ENCODE measurements at places on chromosomes 2 and 18. TPM values are rescaled to one million over a fixed set of nuclear protein-coding genes. Genes with fewer than 3 reads are reported as not detected.

DNA sequence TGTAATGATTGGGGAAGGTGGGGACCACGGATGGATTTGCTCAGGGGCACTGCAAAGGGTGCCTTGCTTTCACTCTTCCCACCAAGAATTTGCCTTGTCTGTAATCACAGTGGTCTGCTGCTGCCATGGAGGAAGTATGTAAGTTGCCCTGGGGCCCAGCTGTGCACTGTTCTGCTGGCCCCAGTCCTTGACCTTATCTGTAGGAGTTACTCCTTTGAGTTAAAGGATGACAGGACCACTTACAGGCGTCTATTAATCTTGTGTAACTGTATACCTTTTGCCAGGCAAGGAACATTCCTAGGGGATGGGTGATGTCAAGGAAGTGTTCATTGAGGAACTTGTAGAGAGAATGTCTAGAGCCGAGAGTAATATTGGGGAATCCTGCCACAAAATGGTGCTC lies 212.8 kb upstream of the LRRTM1 start:
- DNase-seq, result no peak

- no peak for DNase-seq
Measured at GRCh38 chr2:10235099-10235908, 67.4 kb upstream of the HPCAL1 start.

- DNase-seq, result no peak
Measured at GRCh38 chr18:49321797-49322461, 138.5 kb downstream of the DYM start.

GRCh38 chr2:213316001-213316735 lies 31.9 kb downstream of the SPAG16 start:
- DNase-seq, result no peak

Gene C2orf78
- not detected for total RNA-seq

Gene CTNNA2
- total RNA-seq, result not detected

DNA sequence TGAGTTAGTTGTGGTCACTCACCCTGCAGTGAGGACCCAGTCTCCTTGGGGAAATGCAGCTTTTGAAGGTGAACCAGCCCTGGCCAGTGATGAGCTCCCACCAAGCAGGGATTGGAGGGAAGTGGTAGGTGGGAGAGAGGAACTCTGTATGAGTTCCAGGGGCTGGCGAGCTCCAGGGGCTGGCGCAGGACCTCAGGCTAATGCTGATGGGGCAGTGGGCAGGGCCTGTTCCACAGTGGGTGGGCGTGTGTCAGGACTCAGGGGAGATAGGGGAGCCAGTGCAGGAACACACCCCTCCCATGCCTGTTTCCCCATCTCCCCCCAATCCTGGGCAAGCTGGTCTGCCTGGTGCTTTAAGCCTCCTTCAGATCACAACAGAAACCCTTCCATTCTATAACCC lies 208.4 kb downstream of the DYSF start:
- DNase-seq, result no peak

Measured in T-helper 17 cell (primary cell).